DND-41 (cell line): ENCODE measurements at places on chromosomes 7 and 10.

- no peak for DNase-seq
- no peaks in the 10 kb centered on the region for H3K27me3 ChIP-seq
- H3K36me3 ChIP-seq = no peaks in the 10 kb centered on the region
- no peaks in the 10 kb centered on the region for H3K4me1 ChIP-seq
- no peak overlapping the region for H3K4me3 ChIP-seq
These were observed 43.4 kb upstream of the POM121L12 start for GRCh38 chr7:52992001-52992400.

GRCh38 chr10:67618116-67618515 is 77.9 kb downstream of the CTNNA3 start:
- H3K4me1 ChIP-seq = peaks cover under 1% of the 10 kb centered on the region; the same call in 1 of the 2 replicates
- H3K36me3 ChIP-seq = no peaks in the 10 kb centered on the region
- DNase-seq = no peak
- H3K4me3 ChIP-seq = no peak overlapping the region
- no peak overlapping the region for H3K27ac ChIP-seq

DNA sequence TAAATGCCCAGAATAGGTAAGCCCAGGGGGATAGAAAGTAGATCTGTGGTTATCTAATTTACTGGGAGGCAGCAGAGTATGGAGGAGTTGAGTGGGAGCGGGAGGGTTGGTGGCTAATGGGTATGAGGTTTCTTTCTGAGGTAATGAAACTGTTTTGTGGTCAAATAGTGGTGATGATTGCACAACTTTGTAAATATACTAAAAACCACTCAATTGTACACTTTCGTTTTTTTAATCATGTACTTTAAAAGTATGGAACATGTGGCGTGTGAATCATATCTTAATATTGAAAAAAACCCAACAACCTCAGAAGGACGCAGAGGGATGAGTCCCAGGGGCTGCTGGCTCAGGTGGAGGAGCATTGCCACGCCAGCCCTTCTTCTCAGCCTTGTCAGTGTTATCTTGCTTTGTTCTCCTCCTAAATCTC is 118.1 kb downstream of the WDR11 start:
- H3K4me1 ChIP-seq = no peaks in the 10 kb centered on the region
- H3K27me3 ChIP-seq = no peaks in the 10 kb centered on the region
- H3K4me3 ChIP-seq = no peak overlapping the region

GRCh38 chr7:29421010-29421956 is 142.4 kb upstream of the PRR15 start:
- no peaks in the 10 kb centered on the region for H3K4me1 ChIP-seq
- no peaks in the 10 kb centered on the region for H3K36me3 ChIP-seq
- H3K27me3 ChIP-seq = no peaks in the 10 kb centered on the region
- H3K4me3 ChIP-seq = no peak overlapping the region
- H3K27ac ChIP-seq = no peak overlapping the region

- DNase-seq = no peak
- H3K36me3 ChIP-seq = no peaks in the 10 kb centered on the region
- no peak overlapping the region for H3K27ac ChIP-seq
- H3K27me3 ChIP-seq = no peaks in the 10 kb centered on the region
These were observed 196.9 kb upstream of the PPP2R2D start for GRCh38 chr10:131703941-131704340.

DNA sequence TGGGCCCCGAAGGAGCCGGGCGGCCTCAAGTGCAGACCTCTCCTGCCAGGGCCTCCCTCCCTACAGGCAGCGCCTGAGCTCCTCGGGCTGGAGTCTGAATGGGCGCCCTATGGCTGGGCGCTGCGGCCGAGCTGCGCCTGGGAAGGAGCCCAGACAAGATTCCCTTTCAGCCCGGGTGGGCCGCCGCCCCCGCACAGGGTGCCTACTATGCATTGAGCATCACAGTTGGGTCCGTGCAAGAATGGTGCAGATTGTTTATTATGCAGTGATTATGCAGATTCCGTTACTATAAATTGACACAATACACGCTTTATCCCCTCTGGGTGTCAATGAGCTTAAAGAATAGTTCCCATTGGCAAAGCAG is 77.2 kb upstream of the PDGFA start:
- peaks cover 54% of the 10 kb centered on the region for H3K36me3 ChIP-seq
- H3K4me3 ChIP-seq = no peak overlapping the region
- H3K4me1 ChIP-seq = peaks cover 48% of the 10 kb centered on the region
- no peak for DNase-seq
- peak overlapping the region; percentile 24; the same call in 1 of the 2 replicates for H3K27ac ChIP-seq

GRCh38 chr7:52064493-52064892 is 747.9 kb upstream of the COBL start:
- H3K27me3 ChIP-seq = no peaks in the 10 kb centered on the region
- no peaks in the 10 kb centered on the region for H3K4me1 ChIP-seq
- no peaks in the 10 kb centered on the region for H3K36me3 ChIP-seq
- DNase-seq = no peak
- H3K4me3 ChIP-seq = no peak overlapping the region

DNA sequence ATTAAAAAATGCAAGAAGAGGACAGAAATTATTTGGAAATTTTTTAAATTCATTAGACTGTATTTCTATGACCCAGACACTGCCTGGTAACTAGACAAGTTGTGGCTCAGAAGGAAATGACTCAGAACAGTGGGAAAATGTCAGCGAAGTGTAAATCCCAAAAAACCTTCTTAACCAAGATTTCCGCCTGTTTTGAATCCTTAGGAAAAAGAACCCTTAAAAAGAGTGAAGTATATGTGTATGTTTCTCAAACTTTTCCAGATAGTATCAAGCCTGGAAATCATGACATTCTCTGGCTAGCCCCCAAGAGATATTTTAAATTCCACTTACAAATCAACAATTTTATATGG is 42.7 kb upstream of the PLXNA4 start:
- H3K4me3 ChIP-seq = no peak overlapping the region
- H3K36me3 ChIP-seq = no peaks in the 10 kb centered on the region
- H3K27ac ChIP-seq = no peak overlapping the region

DNA sequence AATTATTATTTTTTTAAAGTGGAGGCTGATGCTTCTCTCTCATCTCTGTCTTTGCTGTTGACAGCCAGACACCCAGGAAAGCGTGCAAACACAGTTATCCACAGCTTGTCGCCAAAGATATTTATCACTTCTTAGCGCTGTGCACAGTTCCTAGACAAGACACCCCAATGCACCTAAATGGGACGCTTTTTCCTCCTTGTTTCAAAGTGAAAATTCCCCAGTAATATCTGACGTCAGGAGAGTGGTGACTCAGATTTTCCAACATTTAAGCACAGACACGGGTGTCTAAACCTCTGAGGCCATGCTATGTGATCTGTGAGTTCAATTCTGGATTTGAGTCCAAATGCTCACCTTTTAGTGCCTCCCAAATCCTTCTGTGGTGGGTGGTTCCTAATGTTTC is 151.6 kb downstream of the EMX2 start:
- H3K27me3 ChIP-seq = no peaks in the 10 kb centered on the region
- H3K4me1 ChIP-seq = no peaks in the 10 kb centered on the region
- DNase-seq = no peak
- no peak overlapping the region for H3K27ac ChIP-seq

DNA sequence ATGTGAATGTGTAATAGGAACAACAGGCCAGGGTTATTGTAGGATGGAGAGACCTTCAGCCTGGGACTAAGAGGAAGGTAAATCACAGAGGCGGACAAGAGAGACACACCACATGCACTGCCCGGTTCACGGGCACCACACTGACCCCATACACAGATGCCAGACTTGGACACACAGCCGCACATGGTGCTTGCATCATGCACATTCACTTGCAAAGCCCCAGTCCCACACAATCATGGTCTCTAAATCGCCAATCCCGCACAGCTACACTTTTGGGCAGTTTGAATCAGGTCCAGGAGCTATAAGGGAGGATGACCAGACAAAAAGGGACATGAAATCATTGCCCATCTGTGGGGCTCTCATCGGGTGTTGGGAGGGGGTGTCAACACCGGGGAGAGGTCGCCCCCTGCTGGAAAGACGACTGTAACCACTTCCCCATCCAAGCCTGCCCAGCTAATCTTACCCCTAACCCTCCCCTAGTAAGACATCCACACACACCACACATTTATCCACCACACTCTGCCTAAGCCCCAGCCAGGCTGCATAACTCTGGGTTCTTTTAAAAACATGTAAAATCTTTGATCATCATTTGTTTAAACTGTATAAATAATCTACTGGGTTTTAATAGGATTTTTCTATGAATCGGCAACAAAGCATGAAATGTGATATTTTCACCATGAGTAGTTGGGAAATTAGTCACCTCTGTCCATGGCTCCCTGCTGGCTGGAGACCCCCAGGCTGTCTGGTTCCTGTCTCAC is 40.5 kb upstream of the SLF2 start:
- peaks cover 4% of the 10 kb centered on the region for H3K27me3 ChIP-seq
- H3K27ac ChIP-seq = no peak overlapping the region
- H3K36me3 ChIP-seq = no peaks in the 10 kb centered on the region
- no peaks in the 10 kb centered on the region for H3K4me1 ChIP-seq

- no peaks in the 10 kb centered on the region for H3K27me3 ChIP-seq
- H3K36me3 ChIP-seq = no peaks in the 10 kb centered on the region
- no peak overlapping the region for H3K4me3 ChIP-seq
- H3K4me1 ChIP-seq = no peaks in the 10 kb centered on the region
These were observed 116.0 kb downstream of the PTPN20 start for GRCh38 chr10:47027108-47027783.

DNA sequence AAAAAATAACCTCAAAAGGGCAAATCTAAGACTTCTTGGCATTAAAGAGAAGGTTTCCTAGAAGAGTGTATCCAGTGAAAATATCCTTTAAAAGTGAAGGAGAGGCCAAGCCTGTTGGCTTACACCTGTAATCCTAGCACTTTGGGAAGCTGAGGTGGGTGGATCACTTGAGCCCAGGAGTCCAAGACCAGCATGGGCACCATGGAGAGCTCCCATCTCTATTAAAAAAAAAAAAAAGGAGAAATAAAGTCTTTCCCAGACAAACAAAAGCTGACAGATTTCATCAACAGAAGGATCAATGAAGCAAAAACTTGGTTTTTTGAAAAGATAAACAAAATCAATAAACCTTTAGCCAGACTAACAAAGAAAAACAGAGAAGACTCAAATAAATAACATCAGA is 67.6 kb upstream of the ZNF800 start:
- H3K27ac ChIP-seq = no peak overlapping the region
- H3K4me1 ChIP-seq = no peaks in the 10 kb centered on the region
- no peaks in the 10 kb centered on the region for H3K27me3 ChIP-seq

- no peak overlapping the region for H3K27ac ChIP-seq
These were observed 96.5 kb upstream of the NPS start for GRCh38 chr10:127452568-127452967.

DNA sequence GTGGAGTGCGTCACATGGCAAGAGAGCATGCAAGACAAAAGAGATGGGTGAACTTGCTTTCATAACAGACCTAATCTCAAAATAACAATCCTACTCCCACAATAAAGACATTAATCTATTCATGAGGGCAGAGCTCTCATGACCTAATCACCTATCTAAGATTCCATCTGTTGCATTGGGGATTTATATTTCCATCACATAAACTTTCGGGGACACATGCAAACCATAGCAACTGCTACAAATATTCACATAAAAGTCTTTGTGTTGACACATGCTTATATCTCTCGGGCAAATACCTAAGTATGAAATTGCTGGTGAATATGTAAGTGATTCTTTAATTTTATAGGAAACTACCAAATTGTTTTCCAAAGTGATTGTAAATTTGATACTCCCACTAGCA is 16.0 kb upstream of the PNLIPRP1 start:
- H3K4me1 ChIP-seq = no peaks in the 10 kb centered on the region
- no peak overlapping the region for H3K27ac ChIP-seq
- H3K27me3 ChIP-seq = no peaks in the 10 kb centered on the region
- H3K4me3 ChIP-seq = no peak overlapping the region

DNA sequence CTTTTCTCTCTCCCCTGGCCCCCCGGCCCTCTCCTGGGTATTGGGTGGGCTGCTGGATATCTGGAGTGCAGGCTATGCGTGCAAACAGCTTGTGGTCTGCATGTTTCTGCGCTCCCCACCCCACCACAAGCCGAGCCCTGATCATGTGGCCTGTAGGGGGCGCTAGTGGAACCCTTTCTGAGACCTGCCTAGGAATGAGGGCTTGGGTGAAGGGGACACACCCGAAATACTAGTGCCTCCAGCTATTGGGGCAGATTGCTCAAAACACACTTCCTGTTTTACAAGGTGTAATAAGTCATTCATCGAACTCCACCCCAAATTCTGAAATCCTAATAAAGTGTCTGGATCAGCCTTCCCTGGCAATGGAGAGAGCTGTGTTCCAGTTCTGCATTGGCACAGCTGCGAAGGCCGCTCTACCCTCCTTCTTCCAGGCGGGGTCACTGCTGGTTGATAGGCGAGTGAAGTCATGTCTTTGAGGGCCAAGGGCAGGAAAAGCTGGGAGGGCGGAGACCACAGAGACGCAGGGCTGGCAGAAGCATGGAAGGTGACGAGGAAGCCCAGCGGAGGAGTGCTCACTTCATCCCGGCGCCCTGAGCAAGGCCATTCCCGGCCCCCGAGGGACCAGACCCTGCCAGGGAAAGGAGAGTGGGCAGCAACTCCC is 19.8 kb upstream of the PRRT4 start:
- peak; percentile 42 for DNase-seq
- H3K4me1 ChIP-seq = no peaks in the 10 kb centered on the region
- H3K4me3 ChIP-seq = no peak overlapping the region
- no peak overlapping the region for H3K27ac ChIP-seq
- H3K36me3 ChIP-seq = no peaks in the 10 kb centered on the region

- no peak for DNase-seq
- no peak overlapping the region for H3K4me3 ChIP-seq
- H3K27ac ChIP-seq = no peak overlapping the region
- H3K36me3 ChIP-seq = no peaks in the 10 kb centered on the region
These were observed 141.1 kb upstream of the LRRTM3 start for GRCh38 chr10:66784770-66785169.

- H3K27me3 ChIP-seq = no peaks in the 10 kb centered on the region
- H3K36me3 ChIP-seq = no peaks in the 10 kb centered on the region
- DNase-seq = no peak
- no peaks in the 10 kb centered on the region for H3K4me1 ChIP-seq
These were observed 118.1 kb upstream of the LYZL2 start for GRCh38 chr10:30747633-30748032.

DNA sequence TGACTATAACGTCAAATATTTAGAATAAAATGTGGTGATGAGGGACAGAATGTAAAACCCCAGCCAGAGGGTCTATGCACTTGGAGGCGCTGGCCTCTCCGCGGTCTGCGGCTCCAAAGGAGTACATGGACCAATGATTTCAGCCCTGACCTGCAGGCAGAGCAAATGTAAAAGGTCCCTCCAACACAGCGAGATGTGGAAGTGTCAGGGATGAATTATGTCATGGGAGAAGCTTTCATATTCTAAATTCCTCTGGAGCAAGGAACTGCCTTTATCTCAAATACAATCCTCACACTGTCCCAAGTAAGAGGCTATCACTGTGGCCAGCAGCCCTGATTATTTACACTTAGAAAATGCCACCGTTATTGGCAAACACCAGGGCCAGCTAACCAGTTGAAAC is 139.4 kb downstream of the GFRA1 start:
- H3K36me3 ChIP-seq = no peaks in the 10 kb centered on the region

GRCh38 chr10:59741048-59741447 is 12.2 kb downstream of the MRLN start:
- no peaks in the 10 kb centered on the region for H3K36me3 ChIP-seq
- DNase-seq = no peak
- H3K4me1 ChIP-seq = no peaks in the 10 kb centered on the region
- no peak overlapping the region for H3K4me3 ChIP-seq
